ENCODE measurements at places on chromosomes 2 and 18. TPM values are rescaled to one million over a fixed set of nuclear protein-coding genes. Genes with fewer than 3 reads are reported as not detected.
A peak's percentile ranks its signal among the peaks of the same experiment; 100 is the strongest.

Gene ACTR1B
- total RNA-seq: 33.2 TPM

Gene POTEI
- not detected for total RNA-seq

Gene DES
- 0.23 TPM for total RNA-seq

Gene SPR
- total RNA-seq: 13.6 TPM

Gene ACKR3
- total RNA-seq: 2.6 TPM

Gene SLC5A7
- under 0.01 TPM for total RNA-seq

Gene RGPD3
- 0.59 TPM for total RNA-seq

Gene UPP2
- 0.51 TPM for total RNA-seq

Gene TRAPPC12
- 42.7 TPM for total RNA-seq

DNA sequence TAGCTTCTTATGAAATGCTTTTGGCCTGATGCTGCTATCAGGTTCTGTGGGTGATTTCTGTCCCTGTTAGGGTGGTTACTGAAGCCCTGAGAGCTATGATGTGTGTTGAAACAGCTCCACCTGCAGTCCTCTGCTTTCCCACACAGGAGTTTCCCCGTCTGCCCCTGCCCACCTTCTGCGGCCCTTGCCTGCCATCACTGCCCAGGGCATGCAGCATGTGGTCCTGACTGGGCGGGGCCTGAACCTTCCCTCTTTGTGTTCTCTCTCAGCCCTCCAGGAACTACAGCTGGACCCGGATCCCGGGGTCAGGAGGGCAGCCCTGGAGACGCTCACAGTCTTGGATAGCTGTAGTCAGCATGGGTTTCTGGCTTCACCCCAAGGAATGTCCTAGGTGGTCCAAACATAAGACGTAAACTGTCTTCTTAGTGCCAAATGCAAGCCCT lies 21.4 kb downstream of the HJURP start:
- no peak overlapping the region for H3K4me3 ChIP-seq
- DNase-seq: no peak
- H3K4me1 ChIP-seq: no peaks in the 10 kb centered on the region
- no peaks in the 10 kb centered on the region for H3K36me3 ChIP-seq
- H3K27me3 ChIP-seq: no peaks in the 10 kb centered on the region

DNA sequence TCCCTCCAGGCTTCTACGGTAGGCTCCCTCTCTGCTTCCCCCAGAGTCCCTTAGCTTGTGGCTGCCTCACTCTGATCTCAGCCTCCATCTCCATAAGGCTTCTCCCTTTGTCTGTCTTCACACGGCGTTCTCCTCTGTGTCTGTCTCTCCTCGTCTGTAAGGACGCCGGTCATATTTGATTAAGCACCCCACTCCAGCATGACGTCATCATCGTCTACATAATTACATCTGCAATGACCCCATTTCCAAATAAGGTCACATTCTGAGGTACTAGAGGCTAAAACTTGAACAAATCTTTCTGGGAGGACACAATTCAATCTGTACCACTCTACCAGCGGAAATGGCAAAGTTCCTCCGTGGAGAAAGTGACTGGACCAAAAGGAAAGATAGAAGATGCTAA lies 8.3 kb upstream of the COL6A3 start:
- no peak for DNase-seq
- H3K36me3 ChIP-seq: no peaks in the 10 kb centered on the region
- no peak overlapping the region for H3K27ac ChIP-seq
- H3K4me3 ChIP-seq: no peak overlapping the region

DNA sequence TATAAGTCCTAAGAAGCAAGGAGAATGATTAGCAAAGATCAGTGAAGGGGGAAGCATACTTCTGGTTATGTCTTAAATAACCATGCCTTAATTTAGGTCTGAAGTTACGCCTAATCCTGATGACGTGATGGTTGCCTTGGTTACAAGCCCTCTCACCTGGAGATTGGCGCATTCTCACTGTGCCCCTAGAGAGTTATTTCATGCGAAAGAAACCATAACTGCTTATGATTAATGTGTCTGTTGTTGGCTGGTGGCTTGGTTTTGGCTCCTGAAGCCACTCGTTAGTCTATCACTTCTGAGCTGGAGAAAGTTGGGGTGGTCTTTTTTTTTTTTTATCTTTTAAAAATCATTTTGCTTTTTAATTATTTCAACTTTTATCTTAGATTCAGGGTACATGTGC lies 47.0 kb downstream of the TNFRSF11A start:
- DNase-seq: no peak
- no peaks in the 10 kb centered on the region for H3K4me1 ChIP-seq
- H3K27ac ChIP-seq: no peak overlapping the region
- no peaks in the 10 kb centered on the region for H3K27me3 ChIP-seq
- H3K36me3 ChIP-seq: no peaks in the 10 kb centered on the region

DNA sequence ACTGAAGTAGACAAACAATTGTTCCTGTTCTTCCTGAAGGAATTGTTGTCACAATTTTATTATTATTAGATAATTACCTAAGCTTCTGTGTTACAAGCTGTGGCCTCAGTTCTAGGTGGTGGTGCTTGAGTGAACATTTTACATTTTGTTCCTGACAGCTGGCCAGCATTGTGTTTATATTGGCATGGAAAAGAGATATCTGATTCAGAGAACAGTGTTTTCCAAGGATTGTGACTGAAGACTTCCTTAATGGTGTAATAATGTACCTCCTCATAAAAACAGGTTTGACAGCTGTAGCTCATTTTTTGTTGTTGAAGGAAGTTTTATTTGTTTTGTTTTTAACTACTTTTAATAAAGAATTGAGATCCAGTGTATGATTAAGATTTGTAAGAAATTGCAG lies 95.2 kb downstream of the EPB41L5 start:
- peaks cover 7% of the 10 kb centered on the region for H3K4me1 ChIP-seq
- no peak overlapping the region for H3K27ac ChIP-seq
- peaks cover 12% of the 10 kb centered on the region for H3K36me3 ChIP-seq
- H3K4me3 ChIP-seq: no peak overlapping the region
- H3K27me3 ChIP-seq: no peaks in the 10 kb centered on the region

DNA sequence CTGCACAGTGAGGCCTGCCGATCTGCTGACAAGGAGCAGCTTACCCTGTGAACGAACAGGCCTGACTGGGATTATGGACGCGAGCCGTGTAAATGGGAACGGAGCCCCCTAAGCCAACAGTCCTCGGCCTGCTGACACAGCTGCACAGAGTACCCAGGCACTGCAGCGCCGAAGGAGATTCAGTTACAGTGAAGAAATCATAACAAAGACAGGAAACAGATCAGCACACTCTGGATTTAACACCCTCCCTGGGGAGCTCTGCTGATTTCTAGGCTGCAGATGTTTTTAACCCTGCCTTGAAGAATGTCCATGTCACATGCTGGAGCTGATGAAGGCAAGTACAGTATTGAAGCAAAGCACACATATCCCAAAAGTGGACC lies 43.4 kb downstream of the COLEC12 start:
- H3K4me3 ChIP-seq: no peak overlapping the region
- H3K4me1 ChIP-seq: no peaks in the 10 kb centered on the region
- DNase-seq: no peak
- H3K27ac ChIP-seq: no peak overlapping the region

DNA sequence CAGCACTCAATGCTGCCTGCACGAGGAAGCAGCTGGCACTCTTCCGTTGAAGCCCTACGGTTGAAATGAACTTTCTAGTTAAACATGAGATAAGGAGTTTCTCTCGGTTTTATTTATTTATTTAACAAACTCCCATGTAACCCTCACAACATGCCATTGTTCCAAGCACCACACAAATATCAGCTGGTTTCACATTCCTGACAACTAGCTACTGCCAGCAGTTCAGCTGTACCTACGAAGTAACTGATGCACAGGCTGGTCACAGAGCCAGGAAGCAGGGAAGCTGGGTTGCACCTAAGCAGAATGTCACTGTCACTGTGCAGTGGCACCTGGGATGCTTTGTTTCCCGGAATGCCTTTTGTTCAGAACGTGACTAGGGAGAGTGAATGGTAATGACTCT lies 18.1 kb downstream of the TIMM21 start:
- no peaks in the 10 kb centered on the region for H3K36me3 ChIP-seq
- H3K27me3 ChIP-seq: no peaks in the 10 kb centered on the region
- no peak for DNase-seq
- H3K27ac ChIP-seq: no peak overlapping the region
- H3K4me1 ChIP-seq: no peaks in the 10 kb centered on the region
- H3K4me3 ChIP-seq: no peak overlapping the region

DNA sequence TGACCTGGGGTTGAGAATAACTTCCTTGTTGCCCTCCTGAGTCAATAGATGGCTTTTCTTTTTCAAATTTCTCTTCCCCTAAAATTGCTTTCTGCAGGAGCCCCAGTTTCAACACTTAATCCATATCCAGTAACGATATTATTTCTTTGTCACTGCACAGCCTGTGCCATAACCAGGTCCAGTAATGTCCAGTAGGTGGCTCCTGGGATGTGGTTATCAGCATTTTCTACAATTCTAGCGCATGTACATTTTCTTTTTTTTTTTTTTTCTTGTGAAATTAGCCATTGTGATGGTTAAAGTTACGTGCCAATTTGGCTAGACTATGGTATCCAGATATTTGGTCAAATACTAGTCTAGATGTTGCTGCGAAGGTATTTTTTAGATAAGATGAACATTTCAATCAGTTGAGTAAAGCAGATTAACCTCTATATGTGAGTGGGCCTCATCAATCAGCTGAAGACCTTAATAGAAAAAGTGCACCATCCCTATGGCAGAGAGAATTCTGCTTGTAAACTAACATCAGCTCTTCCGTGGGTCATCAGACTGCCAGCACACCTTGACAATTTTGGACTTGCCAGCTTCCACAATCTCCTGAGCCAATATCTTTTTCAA lies 72.9 kb upstream of the SCG2 start:
- H3K27me3 ChIP-seq: no peaks in the 10 kb centered on the region
- DNase-seq: no peak
- no peaks in the 10 kb centered on the region for H3K36me3 ChIP-seq
- H3K27ac ChIP-seq: no peak overlapping the region

- no peak overlapping the region for H3K4me3 ChIP-seq
- no peak for DNase-seq
- H3K4me1 ChIP-seq: no peaks in the 10 kb centered on the region
These were observed 36.8 kb downstream of the SPC25 start for GRCh38 chr2:168853471-168853870.

DNA sequence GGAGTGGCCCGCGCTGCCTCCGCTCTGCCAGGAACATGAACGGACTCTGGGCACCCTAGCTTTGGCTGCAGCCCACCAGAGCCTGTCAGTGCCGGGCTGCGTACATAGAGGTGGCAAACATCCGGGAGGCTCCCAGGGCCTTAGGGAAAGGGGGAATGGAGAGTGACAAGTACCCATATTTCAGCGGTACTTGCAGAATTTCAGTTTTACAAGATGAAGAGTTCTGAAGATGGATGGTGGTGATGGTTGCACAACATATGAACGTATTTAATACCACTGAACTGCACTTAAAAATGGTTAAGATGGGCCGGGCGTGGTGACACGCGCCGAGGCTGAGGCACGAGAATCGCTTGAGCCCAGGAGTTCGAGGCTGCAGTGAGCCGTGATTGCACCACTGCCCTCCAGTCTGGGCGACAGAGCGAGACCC lies 873 bp downstream of the MTHFD2 start:
- peak overlapping the region; percentile 91 for H3K27ac ChIP-seq
- no peaks in the 10 kb centered on the region for H3K27me3 ChIP-seq
- no peaks in the 10 kb centered on the region for H3K36me3 ChIP-seq
- H3K4me1 ChIP-seq: peaks cover 2% of the 10 kb centered on the region

DNA sequence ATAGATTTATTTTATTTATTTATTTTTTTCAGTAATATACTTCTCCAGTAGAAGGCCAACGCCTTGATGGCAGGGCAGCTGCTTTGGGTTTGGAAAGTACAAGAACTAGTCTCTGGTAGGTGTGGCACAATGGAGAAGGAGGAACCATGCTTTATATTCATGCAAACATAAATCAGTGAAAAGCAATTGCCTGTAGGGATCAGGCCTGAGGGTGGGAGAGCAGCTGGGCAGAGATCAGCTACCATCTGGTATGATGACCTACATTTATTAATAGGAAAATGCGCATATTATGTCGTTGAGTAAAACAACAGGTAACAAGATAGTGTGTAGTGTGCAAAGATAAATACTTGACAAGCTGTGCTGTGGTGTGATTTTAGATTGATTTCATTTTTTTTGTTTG lies 120.4 kb upstream of the TLK1 start:
- no peaks in the 10 kb centered on the region for H3K4me1 ChIP-seq
- no peak for DNase-seq
- H3K27ac ChIP-seq: no peak overlapping the region
- no peak overlapping the region for H3K4me3 ChIP-seq
- no peaks in the 10 kb centered on the region for H3K36me3 ChIP-seq
- no peaks in the 10 kb centered on the region for H3K27me3 ChIP-seq

- no peaks in the 10 kb centered on the region for H3K36me3 ChIP-seq
- DNase-seq: no peak
- no peak overlapping the region for H3K4me3 ChIP-seq
- H3K4me1 ChIP-seq: no peaks in the 10 kb centered on the region
- peak overlapping the region; percentile 62 for H3K27ac ChIP-seq
These were observed 143.5 kb downstream of the MBP start for GRCh38 chr18:76988827-76989646.

DNA sequence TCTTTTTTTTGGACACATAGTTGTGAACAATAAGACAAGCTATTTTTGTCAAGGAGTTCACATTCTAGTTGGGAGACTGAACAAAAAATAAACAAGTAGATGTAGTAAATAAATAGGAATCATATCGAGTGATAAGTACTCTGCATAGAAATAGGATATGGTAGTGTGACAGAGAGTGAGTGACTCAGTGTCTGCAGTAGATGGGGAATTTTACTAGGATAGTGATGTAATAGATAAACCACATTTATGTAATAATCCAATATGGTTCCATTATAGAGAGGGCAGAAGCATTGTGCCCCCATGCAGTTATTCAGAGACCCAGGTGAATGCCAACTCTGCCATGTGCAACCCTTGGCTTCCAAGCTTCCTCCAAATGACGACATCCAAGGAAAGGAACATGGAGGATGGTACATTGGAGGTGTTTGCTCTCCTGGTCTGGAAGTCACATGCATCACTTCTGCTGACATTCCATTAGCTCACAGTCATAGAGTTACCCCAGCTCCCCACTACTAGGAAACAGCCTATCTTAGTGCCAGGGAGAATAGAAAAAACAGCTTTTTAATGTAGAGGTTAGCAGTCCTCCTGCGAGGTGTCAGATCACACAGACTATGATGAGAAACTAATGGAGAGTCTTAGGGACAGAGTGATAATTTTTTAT lies 595.4 kb downstream of the NYAP2 start:
- H3K36me3 ChIP-seq: no peaks in the 10 kb centered on the region
- no peak overlapping the region for H3K4me3 ChIP-seq
- no peaks in the 10 kb centered on the region for H3K4me1 ChIP-seq

GRCh38 chr2:146721486-146721885 lies 1123.3 kb upstream of the ACVR2A start:
- H3K27ac ChIP-seq: no peak overlapping the region
- H3K27me3 ChIP-seq: no peaks in the 10 kb centered on the region
- no peaks in the 10 kb centered on the region for H3K36me3 ChIP-seq
- DNase-seq: no peak
- H3K4me3 ChIP-seq: no peak overlapping the region
- H3K4me1 ChIP-seq: no peaks in the 10 kb centered on the region
